ENCODE measurements at places on chromosomes 12 and 14. TPM values are rescaled to one million over a fixed set of nuclear protein-coding genes. Genes with fewer than 3 reads are reported as not detected.

GRCh38 chr12:64325055-64325454 lies 65.5 kb downstream of the C12orf56 start:
- no peaks in the 10 kb centered on the region for H3K4me1 ChIP-seq
- DNase-seq = no peak
- peaks cover 13% of the 10 kb centered on the region for H3K27me3 ChIP-seq
- H3K27ac ChIP-seq = no peak overlapping the region

The LGALS3 gene
- total RNA-seq = 84.4 TPM

DNA sequence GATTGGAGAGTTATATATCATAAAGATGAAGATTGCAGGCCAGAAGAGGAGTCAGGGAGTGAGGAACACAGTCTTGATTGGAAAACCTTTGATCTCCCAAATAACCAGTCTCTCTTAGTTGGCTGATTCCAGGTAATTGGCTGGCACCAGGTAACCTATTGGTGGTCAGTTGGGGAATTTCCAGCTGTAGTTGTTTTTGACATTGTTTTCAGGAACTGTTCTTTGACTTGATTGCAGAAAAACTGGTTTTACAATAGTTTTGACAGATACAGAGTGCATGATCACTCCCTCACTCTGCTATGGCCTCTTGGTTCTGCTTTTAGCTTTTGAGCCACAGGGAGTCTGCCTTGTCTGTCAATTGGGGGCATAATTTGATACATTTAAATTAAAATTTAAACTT lies 71.6 kb downstream of the ZNF641 start:
- no peaks in the 10 kb centered on the region for H3K4me1 ChIP-seq
- H3K27me3 ChIP-seq = no peaks in the 10 kb centered on the region
- H3K4me3 ChIP-seq = no peak overlapping the region
- no peaks in the 10 kb centered on the region for H3K36me3 ChIP-seq
- H3K27ac ChIP-seq = no peak overlapping the region
- DNase-seq = no peak

- H3K4me1 ChIP-seq = 0 out of 2 replicates have a peak, but pooled peaks cover 3% of the 10 kb centered on the region
- H3K4me3 ChIP-seq = no peak overlapping the region
- H3K27me3 ChIP-seq = peaks cover 89% of the 10 kb centered on the region
Observed at GRCh38 chr12:57735198-57735855, 3.2 kb downstream of the AGAP2 start.

The FAM216A gene
- 18.9 TPM for total RNA-seq

The CD163L1 gene
- total RNA-seq = 1.6 TPM

- H3K4me1 ChIP-seq = peaks cover 25% of the 10 kb centered on the region
- H3K27me3 ChIP-seq = no peaks in the 10 kb centered on the region
- H3K4me3 ChIP-seq = no peak overlapping the region
- peak; percentile 61 for DNase-seq
- H3K27ac ChIP-seq = peak overlapping the region; percentile 89
Observed at GRCh38 chr12:46404225-46404631, 31.7 kb upstream of the SLC38A2 start.

- no peak overlapping the region for H3K4me3 ChIP-seq
- no peak for DNase-seq
- H3K36me3 ChIP-seq = no peaks in the 10 kb centered on the region
- no peaks in the 10 kb centered on the region for H3K4me1 ChIP-seq
- no peak overlapping the region for H3K27ac ChIP-seq
- no peaks in the 10 kb centered on the region for H3K27me3 ChIP-seq
Observed at GRCh38 chr12:32828120-32828519, 68.5 kb downstream of the PKP2 start.

DNA sequence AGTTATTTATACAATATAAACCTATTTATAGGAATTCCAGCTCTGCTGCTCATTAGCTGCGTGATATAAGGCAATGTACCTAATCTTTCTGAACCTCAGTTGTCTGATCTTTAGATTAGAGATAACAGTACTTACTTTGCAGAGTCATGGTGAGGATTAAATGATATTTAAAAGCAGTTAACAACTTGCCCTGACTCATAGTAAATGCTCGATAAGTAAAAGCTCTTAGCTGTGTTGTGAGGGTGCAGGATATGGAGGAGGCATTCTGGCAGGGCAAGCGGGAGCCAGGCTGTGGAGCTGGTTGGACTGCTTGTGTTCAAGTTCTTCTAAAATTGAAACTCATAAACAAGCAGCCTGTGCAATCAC lies 140.0 kb upstream of the PRICKLE1 start:
- no peaks in the 10 kb centered on the region for H3K36me3 ChIP-seq
- no peak overlapping the region for H3K27ac ChIP-seq
- H3K4me1 ChIP-seq = peaks cover 5% of the 10 kb centered on the region
- no peak for DNase-seq
- H3K4me3 ChIP-seq = no peak overlapping the region
- H3K27me3 ChIP-seq = no peaks in the 10 kb centered on the region

GRCh38 chr12:68067762-68068376 lies 78.6 kb downstream of the IFNG-AS1 start:
- DNase-seq = no peak
- no peaks in the 10 kb centered on the region for H3K36me3 ChIP-seq
- H3K4me1 ChIP-seq = no peaks in the 10 kb centered on the region
- H3K27me3 ChIP-seq = no peaks in the 10 kb centered on the region
- no peak overlapping the region for H3K4me3 ChIP-seq

DNA sequence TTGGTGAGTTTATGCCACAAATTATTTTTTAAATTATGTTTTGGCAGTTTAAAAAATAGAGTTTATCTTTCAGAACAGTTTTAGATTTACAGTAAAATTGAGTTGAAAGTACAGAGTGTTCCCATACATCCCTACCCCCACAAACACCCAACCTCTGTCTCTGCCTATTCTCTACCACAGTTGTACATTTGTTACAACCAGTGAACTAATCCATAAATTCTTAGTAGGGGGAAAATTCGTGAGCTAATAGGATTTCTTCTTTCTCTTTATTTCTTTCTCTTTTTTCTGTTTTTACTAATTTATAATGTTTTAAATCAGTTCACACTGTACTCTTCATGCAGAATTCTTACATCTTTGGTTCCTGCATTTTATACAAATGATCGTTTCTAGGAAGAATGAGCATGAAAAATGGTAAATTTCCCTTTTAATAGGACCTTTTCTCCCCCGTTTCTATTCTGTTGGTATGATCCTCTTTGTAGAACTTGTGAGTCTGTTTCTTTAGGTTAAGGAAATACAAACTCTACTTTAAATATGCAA lies 56.7 kb downstream of the MIPOL1 start:
- H3K27ac ChIP-seq = no peak overlapping the region
- H3K27me3 ChIP-seq = no peaks in the 10 kb centered on the region
- no peak for DNase-seq
- no peak overlapping the region for H3K4me3 ChIP-seq
- no peaks in the 10 kb centered on the region for H3K36me3 ChIP-seq

- no peaks in the 10 kb centered on the region for H3K4me1 ChIP-seq
- H3K27me3 ChIP-seq = no peaks in the 10 kb centered on the region
- H3K4me3 ChIP-seq = no peak overlapping the region
- H3K36me3 ChIP-seq = no peaks in the 10 kb centered on the region
- no peak overlapping the region for H3K27ac ChIP-seq
Observed at GRCh38 chr14:33510063-33510481, 440.8 kb downstream of the EGLN3 start.

The GPR162 gene
- 1.7 TPM for total RNA-seq

DNA sequence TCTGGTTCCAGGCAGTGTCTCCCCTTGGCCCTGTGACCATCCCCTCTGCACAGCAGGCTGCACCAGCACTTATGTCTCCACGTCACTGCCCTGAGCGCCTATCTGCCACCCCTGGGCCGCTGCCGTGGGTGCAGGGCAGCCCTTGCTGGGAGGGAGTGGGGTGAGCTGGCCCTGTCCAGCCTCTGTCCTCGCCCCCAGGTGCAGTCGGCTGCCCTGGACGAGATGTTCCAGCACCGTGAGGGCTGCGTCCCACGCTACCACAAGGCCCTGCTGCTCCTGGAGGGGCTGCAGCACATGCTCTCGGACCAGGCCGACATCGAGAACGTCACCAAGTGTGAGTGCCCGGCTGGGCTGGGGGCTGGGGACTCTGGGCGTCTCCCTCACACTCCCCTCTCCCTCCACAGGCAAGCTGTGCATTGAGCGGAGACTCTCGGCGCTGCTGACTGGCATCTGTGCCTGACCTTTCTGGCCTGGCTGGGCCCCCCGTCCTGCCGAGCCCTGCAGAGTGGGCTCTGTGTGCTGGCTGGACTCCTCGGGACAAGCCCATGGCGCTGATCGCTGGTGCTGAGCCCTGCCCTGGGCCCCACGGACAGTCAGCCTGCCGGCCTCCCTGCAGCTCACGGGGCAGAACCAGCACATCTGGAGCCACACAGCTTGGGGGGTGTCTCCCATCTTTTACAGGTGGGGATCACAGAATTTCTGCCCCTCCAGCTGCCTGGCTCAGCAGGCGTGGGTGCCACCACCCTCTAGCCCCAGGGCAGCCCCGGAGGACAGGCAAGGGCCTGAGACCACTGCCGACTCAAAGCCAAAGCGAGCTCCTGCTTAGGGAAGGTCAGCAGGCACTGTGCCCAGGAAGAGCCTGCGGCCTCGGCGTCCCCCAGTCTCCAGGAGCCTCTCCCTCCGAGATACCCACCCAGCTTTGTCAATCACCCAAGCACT lies 7.9 kb upstream of the PUS1 start:
- H3K4me1 ChIP-seq = no peaks in the 10 kb centered on the region
- H3K27ac ChIP-seq = no peak overlapping the region
- no peak for DNase-seq
- H3K4me3 ChIP-seq = no peak overlapping the region
- no peaks in the 10 kb centered on the region for H3K27me3 ChIP-seq
- peaks cover 48% of the 10 kb centered on the region for H3K36me3 ChIP-seq

DNA sequence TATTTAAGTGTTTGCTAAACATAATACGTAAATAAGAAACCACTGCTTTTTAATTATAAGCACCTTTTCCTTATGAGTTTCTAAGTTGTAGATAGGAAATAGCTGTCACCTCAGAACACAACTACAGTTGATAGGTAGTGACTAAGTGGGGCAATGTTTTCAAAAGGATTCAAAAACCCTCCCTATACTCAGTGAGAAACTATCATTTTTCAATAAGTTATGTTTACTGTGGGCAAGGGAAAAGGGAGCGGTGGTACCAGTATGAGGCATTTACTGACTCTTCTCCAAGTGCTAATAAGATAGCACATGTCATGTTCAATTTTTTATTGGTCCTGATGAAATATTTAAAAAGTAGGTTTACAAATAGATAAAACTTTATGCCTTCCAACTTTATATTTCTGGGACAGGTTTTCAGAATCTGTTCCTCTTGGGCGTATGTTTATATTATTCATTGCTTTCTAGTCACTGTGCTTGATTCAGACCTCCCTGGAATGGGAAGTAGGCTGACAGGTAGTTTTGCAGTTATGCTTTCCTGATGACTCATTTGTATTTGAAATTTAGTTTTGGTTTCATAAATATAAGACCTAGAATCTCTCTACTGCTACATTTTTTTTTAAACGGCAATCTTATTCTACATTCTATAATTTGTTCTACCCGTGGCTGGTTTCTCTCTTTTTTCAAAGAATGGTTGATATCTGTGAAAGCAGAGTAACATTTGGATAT lies 153.1 kb downstream of the TMEM117 start:
- H3K4me1 ChIP-seq = 0 out of 2 replicates have a peak, but pooled peaks cover 1% of the 10 kb centered on the region
- DNase-seq = peak; percentile 55
- H3K36me3 ChIP-seq = no peaks in the 10 kb centered on the region
- H3K4me3 ChIP-seq = no peak overlapping the region

DNA sequence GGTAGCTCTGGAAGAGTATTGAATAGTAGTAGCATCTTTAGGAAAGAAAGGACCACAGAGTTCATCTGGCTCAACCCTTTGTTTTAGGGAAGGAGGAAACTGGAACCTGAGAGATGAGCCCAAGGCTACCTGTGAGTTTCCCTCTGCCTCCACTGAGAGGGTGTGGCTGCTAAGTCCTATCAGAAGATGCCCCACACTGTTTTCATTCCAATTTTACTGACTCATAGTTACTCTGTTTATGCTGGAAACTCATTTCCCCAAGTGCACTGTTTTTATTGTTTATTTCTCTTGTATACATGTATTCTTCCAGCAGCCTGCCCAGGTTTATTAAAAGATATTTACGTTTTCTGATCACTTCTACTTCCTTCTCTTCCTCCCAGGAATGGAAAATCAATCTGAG lies 127.4 kb upstream of the ARHGAP5 start:
- H3K27ac ChIP-seq = no peak overlapping the region
- peaks cover 15% of the 10 kb centered on the region for H3K4me1 ChIP-seq
- no peak overlapping the region for H3K4me3 ChIP-seq
- peak; percentile 48 for DNase-seq
- no peaks in the 10 kb centered on the region for H3K36me3 ChIP-seq
- no peaks in the 10 kb centered on the region for H3K27me3 ChIP-seq

The BICDL1 gene
- total RNA-seq = not detected

- no peak overlapping the region for H3K4me3 ChIP-seq
- no peak overlapping the region for H3K27ac ChIP-seq
- peaks cover 11% of the 10 kb centered on the region for H3K4me1 ChIP-seq
- H3K36me3 ChIP-seq = no peaks in the 10 kb centered on the region
- no peaks in the 10 kb centered on the region for H3K27me3 ChIP-seq
Observed at GRCh38 chr12:32266756-32267155, 132.6 kb upstream of the FGD4 start.

DNA sequence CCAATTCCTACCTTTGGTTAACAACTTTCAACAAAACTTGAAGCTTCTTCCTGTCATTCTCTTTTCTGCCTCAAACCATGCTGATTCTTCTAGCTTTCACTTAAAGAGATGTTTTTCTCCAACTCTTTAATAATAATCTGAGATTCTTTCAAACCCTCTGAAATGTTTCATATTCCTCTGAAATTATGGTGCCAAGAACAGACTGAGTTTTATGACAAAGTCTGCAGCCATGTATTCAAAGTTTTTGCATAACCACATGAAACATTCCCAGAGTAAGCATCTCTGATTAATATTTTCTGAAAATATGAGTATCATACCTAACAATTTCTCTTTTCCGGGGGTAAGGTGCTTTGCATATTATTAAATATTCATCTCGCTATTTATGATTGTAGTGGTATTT lies 59.1 kb upstream of the DCN start:
- H3K4me1 ChIP-seq = peaks cover 4% of the 10 kb centered on the region
- DNase-seq = no peak
- H3K27me3 ChIP-seq = no peaks in the 10 kb centered on the region
- H3K4me3 ChIP-seq = no peak overlapping the region
- H3K36me3 ChIP-seq = no peaks in the 10 kb centered on the region
- no peak overlapping the region for H3K27ac ChIP-seq

The ANO4 gene
- 10.2 TPM for total RNA-seq

The CCDC38 gene
- total RNA-seq = not detected

The WNT1 gene
- not detected for total RNA-seq

- peaks cover 3% of the 10 kb centered on the region for H3K36me3 ChIP-seq
- no peak overlapping the region for H3K27ac ChIP-seq
- peak; percentile 78 for DNase-seq
- H3K4me3 ChIP-seq = no peak overlapping the region
- no peaks in the 10 kb centered on the region for H3K27me3 ChIP-seq
Observed at GRCh38 chr12:94326727-94327126, 132.9 kb downstream of the CEP83 start.

The CCDC197 gene
- not detected for total RNA-seq

DNA sequence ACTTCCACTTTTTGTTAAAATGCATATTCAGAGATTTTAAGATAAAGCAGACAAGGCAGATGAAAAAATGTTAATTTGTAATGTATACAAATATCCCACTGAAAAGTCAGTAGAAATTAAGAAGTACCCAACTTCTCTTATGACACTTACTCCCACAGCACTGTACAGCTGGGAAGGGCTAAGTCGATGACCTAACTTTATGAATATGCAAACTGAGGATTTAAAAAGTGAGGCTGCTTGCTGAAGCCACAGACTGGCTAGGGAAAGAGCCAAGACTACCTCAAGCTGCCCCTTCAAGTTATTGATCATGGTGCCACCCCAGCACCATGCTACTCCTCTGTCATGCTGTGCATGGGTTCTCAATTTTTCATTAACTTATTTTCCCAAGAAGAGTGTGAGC lies 17.0 kb downstream of the PPM1H start:
- peak; percentile 7 for DNase-seq
- H3K27me3 ChIP-seq = peaks cover 7% of the 10 kb centered on the region
- no peak overlapping the region for H3K4me3 ChIP-seq
